ENCODE measurements at places on chromosomes 2 and 18.

DNA sequence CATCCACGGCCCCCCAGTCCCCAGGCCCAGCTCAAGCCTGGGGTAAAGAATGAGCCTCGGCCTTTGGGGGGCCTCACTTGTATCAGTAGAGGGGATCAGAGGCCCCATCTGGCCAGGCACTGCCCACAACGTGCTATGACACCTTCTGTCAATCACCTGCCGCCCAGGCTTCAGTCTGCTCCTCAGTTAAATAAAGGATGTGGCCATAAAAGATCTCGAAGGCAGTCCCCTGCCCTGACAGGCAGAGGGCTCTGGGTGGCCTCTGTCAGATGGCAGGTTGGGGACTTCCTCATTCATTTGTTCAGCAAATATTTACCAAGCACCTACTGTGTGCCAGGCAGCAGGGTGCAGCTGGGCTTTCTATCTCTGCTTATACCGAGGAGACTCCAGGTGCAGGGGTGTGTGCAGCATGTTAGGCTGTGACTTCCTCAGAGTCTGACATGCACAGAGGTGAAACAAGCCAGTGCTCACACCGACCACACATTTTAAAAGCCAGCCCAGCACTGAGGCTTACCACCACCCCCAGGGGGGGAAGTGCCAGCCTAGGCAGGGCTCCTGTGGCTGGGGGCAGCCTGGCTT lies 166.4 kb downstream of the GALNT1 start:
- DNase-seq, result no peak

GRCh38 chr2:24153478-24153877 lies 21.4 kb upstream of the FAM228A start:
- no peak for DNase-seq

GRCh38 chr2:85779641-85780315 lies 26.0 kb downstream of the ATOH8 start:
- DNase-seq, result no peak

- DNase-seq, result no peak
Observed at GRCh38 chr2:47249931-47250330, 94.8 kb upstream of the STPG4 start.

DNA sequence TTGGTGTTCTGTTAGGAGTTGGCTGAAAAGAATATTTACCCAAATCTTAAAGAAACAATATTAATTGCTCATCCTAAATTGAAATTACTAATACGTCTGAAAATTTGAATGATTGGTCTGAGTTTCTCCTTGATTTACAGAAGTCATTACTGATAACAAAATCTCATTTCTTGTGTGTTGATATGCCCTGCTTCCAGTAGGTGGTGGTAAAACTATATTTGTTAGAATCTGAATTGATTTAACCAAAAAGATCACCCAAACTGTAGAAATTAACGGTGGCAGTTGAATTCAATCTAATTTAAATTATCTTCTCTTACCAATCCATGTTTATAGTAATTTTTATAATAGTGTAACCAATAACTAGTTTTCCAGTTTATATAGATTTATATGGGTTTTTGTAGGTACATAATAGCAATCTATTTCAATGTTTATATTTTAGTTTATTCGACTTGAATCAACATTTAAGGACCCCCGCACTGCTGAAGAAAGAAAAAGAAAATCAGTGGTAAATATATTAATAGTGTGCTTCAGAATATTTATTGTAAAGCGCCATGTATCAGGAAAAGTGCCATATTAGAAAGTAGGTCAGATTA lies 38.3 kb downstream of the PAPOLG start:
- DNase-seq, result no peak

GRCh38 chr2:46350029-46350689 lies 53.0 kb downstream of the EPAS1 start:
- no peak for DNase-seq

- no peak for DNase-seq
Observed at GRCh38 chr2:27960237-27960912, 69.8 kb downstream of the BABAM2 start.

GRCh38 chr18:49959176-49959575 lies 145.8 kb upstream of the ACAA2 start:
- no peak for DNase-seq

- DNase-seq, result no peak
Observed at GRCh38 chr2:231057590-231057989, 923 bp downstream of the PSMD1 start.

DNA sequence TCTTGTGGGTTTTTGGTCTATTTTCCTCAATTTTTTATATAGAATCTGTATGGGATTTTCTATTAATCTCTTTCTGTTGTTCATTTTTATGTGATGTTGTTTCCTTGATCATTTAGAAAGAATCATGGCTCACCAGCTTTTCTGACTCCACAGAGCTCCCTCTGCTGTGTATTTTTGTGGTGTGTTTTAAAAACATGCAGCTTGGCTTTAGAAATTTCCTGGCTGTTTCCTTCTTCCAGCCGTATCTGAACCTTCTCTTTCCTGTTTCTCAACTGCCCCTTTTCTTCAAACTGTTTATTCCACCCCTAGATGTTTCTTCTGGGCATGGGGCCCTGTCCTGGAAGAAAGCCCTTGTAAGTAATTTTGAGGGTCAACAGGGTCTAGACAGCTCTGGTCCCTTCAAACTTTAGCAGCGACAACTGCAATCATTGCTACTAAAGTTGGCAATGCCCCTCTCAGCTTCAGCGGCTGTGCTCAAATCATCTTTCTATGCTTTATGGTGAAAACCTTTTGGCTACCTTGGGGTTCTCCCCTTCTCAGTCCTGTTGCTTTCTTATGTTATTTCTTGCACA lies 17.6 kb upstream of the COPS8 start:
- DNase-seq, result no peak

- DNase-seq, result no peak
Observed at GRCh38 chr18:21489919-21490495, 110.5 kb downstream of the ESCO1 start.

DNA sequence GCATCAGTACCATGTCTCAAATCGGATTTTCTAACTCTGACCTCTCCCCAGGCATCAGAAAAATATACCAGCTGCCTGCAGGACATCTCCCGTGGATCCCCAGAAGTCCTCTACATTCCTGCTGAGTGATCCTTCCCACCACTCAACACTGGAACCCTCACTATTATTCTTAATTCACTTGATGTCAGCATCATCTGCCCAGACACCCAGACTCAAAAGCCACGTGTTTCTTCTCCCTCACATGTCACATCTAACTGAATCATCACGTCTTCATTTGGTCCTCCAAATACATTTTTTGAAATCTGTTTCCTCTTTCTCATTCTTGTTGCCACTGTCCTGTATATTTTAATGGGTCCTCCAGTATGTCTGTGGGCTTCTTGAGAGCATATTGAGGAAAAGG lies 218.6 kb downstream of the HRH4 start:
- DNase-seq, result no peak

DNA sequence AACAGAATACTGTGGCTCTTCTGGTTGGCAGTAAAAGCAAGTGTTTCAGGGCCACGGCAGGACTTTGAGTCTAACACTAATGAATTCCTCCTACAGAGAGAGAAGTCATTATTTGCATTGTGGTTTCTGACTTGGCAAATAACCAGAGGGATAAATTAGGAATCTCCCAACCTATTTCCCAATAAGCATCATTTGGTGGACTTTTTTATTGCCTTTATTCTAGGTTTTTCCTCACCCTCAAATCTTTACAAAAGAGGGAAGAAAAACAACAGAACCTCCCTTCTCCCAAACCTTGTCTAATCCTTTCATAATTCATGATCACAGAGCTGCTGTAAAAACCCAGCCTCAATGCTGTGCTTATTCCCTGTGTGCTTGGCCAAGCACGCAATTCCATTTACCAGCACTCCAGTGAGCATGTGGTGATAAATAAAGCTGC lies 179.7 kb downstream of the AGPS start:
- no peak for DNase-seq

- peak; percentile 51 for DNase-seq
Observed at GRCh38 chr2:172461591-172462372, 34.4 kb downstream of the ITGA6 start.

GRCh38 chr18:73043211-73043610 lies 175.4 kb upstream of the NETO1 start:
- DNase-seq, result no peak

DNA sequence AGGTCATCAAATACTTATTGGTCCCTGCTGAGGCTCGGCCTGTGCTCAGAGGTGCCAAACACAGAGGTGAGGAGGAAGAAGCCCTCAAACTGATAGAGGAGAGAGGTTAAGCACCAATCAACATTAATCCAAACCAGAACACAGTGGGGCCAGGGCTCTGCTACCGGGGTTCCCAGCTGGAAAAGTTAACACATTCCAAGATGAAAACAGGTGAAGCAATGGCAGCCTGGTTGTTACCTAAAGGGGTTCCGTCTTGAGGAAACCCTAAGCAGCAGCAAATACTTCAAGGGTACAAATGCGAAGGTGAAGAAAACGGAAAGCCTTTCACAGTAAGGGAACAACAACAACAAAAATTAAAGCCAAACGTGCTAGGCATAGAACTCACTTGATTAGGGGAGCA lies 5.4 kb downstream of the TGFA start:
- DNase-seq, result no peak

- DNase-seq, result no peak
Observed at GRCh38 chr2:239429473-239430350, 28.9 kb upstream of the HDAC4 start.

- DNase-seq, result no peak
Observed at GRCh38 chr2:239167011-239167673, 233.7 kb downstream of the HDAC4 start.
